Stimulated activated naive CD8-positive, alpha-beta T cell treated with anti-CD3 and anti-CD28 coated beads, Interleukin-15, Interleukin-2, amounts not matched to agents 100 U/mL and 50 U/mL, for 24 hours (primary cell): ENCODE measurements at places on chromosomes 3 and 15.

GRCh38 chr3:9404680-9405079 is 7.3 kb downstream of the SETD5 start:
- no peak for DNase-seq

GRCh38 chr15:97858296-97858695 is 102.2 kb upstream of the ARRDC4 start:
- no peak for DNase-seq

DNA sequence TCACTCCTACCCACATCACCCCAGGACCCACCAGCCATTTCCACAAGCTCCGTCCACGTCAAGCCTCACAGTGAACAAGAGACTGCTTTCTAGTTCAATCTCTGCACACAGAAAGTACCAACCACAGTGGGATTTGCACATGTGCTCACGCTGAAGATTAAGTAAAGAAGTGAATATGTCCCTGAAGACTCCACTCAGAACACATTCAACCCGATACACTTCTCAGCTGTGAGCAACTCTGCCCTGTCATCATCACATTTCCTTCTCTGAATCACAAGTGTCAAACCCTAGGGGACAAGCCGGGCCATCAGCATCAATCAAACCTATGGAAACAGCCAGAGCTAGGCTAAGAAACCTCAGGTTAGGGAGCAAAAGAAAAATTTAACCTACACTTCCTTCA is 1.9 kb downstream of the STIMATE start:
- peak; percentile 20 for DNase-seq

DNA sequence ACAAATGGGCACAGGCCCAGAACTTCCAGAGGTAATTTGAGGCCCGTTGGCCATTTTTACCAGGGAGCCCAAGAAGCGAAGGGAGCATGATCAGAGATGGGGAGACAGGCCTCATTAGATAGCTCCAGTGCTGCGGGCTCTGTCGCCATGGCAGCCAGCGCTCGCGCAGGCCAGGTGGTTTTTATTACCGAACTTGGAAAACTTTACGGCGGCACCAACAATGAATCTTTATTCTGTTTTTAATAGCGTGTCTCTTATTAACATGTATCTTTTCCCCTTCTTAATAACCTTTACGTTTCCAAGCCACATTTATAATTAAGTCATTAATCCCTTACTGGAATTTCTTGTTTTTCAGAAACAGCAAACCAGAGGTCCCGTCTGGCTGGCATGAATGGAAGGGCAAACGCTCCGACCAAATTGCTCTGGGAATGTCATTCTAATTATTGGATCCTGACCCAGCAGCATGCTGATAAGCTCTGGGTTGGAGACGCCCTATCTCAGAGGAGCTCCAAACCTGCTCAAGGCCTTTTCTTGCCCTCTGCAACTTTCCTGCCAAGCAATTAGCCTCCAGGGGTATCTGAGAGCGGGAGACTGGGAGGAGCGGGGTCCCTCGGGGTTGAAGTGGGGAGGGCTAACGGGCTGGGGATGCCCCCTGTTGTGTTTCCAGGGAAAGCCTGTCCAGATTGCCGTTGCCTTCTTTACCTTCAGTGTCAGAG is 256.4 kb downstream of the TLE3 start:
- DNase-seq = no peak

GRCh38 chr3:37287776-37288175 is 113.4 kb upstream of the LRRFIP2 start:
- no peak for DNase-seq

DNA sequence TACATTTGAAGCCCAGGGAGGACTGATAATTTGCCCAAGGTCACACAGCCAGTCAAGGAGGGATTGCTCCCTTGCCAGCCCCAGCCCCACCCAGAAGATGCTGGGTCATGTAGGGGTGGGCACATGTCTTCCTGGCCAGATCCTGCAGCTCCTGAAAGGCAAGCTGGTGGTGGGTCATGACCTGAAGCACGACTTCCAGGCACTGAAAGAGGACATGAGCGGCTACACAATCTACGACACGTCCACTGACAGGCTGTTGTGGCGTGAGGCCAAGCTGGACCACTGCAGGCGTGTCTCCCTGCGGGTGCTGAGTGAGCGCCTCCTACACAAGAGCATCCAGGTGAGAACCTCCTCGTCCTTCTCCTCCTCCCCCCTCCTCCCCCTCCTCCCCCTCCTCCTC is 13.2 kb downstream of the ISG20 start:
- DNase-seq = peak; percentile 3

DNA sequence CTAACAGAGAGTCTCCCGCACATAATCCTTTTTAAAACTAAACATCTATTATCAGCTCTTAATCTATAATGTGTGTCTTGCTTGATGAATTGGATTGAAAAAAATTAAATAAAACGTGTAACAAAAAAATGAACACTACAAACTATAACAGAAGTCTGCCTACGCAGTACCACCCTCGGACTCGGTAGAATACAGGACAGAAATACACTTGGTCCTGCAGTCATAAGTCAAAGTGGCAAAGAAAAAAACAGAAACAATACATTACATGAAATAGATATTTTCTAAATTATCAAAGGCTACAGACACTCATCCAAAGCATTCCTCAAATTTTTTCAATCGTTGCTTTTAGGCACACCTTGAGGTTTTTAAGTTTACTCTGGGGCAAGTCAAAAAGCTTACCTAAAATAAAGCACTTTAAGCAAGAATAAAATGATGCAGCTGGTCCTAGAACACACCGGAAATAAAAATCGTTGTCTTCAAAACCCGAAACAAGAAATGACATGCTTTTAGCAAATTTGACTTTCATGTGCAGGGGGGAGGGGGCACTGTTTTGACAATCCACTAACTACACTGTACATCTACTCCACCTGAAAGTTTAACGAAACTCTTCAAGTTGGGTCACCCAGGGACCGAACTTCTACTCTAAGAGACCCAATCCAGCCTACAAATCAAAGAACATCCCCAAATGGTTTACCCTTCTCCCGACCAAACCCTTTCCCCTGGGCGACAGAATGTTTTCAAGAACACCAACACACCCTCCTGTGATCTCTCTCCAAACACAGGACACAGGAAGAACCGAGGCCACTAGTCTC is 1.3 kb downstream of the ADAM10 start:
- DNase-seq = peak; percentile 40

GRCh38 chr3:43323541-43323940 is 37.2 kb downstream of the SNRK start:
- no peak for DNase-seq
